ENCODE measurements at places on chromosomes 4 and X.

DNA sequence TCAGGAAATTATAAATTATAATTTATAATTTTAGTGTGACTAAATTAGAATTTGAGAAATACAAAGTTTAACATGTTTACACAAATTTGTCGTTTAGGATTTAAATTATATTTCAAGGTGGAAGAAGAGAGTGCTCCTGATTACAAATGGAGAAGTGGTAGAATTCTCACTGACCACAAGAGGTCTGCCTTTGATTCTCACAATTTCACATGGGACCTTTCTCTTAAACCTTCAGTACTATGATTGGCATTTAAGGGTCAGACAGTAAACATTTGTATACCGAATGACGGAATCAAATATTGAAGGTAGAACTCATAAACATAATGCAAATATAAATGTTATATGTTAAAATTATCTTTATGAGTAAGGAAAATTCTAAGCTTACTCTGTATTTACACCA lies 171.7 kb downstream of the SLIT2 start:
- DNase-seq: no peak

- no peak for DNase-seq
These were observed 35.2 kb downstream of the KDM6A start for GRCh38 chrX:44908153-44908552.

GRCh38 chrX:40100141-40100536 lies 2.4 kb upstream of the BCOR start:
- no peak for DNase-seq

- no peak for DNase-seq
These were observed 3.2 kb downstream of the HTRA3 start for GRCh38 chr4:8272472-8273428.

DNA sequence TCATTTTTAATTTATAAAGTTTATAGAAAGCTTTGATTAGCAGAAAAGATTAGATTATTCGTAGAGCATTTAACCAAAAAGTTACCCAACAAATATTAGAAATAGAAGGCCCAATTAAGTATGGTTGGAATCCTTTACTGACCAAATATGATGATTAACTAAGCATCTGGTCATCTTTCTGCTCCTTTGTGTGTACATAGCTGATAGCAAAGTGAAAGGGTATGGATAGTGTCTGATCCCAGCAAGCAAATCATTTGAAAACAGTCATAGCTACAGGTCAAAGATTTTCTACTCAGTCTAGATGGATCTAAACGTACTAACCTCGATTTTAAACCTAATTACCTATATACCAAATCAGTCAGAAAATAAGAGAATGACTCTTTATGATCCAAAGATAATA lies 7.3 kb upstream of the MAB21L2 start:
- DNase-seq: no peak

- no peak for DNase-seq
These were observed 50.8 kb upstream of the EDNRA start for GRCh38 chr4:147430111-147430510.

DNA sequence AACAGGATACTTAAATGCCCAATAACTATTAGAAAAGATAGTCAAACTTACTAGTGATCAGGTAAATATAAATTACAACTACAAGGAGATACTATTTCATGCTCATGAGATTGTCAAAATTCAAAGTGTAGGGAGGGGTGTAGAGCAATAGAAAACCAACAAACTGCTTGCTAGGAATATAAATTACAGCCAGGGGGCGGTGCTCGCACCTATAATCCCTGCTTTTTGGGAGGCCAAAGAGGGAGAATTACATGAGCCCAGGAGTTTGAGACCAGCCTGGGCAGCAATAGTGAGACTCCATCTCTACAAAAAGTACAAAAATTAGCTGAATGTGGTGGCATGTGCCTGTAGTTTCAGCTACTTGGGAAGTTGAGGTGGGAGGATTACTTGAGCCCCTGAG lies 556.5 kb upstream of the NR3C2 start:
- no peak for DNase-seq

GRCh38 chr4:170589597-170590191 lies 499.9 kb upstream of the AADAT start:
- DNase-seq: peak; percentile 1

- DNase-seq: no peak
These were observed 38.1 kb upstream of the CLDN24 start for GRCh38 chr4:183360161-183360919.

GRCh38 chr4:166277401-166277800 lies 404.4 kb downstream of the TLL1 start:
- no peak for DNase-seq

- no peak for DNase-seq
These were observed 108.7 kb upstream of the ATP6AP2 start for GRCh38 chrX:40471965-40472648.

- no peak for DNase-seq
These were observed 40.1 kb upstream of the HELT start for GRCh38 chr4:184978211-184978610.

DNA sequence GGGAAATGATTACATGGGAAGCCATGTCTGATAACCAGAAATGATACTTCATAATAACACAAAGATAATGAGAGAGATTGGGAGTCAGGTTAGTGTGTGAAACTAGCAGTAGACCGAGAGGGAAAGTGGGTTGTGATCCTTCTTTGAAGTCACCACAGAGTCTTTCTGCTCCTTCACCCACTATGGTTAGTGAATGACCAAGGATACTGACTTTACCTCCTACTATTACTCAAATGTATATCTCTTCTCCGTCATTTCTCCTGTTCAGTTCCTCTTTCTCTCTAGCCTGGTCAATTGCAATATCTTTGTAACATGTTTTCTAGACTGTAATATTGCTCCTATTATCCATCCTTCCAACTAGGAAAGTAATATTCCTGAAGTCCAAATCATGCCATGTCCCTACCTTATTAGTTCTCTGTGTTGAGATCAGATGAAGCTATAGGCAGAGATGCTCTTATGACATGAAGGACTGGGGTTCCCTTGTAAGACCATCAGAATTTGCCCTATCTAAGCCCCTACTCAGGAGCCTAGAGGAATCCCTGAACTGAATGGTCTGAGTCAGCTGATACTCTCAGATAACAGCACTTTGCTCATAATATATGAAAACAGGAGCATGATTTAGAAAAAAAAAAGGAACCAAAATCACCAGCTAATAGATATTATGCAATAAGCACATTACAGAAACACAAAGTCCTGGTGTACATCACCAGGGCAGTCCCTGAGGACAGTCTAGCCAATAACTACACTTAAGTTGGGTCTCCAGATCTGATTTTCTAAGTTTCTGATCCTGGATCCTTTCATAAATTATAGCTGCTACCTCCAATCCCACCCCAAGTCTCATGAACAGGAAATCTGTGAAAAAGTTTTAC lies 81.2 kb downstream of the SHROOM3 start:
- DNase-seq: peak; percentile 29

DNA sequence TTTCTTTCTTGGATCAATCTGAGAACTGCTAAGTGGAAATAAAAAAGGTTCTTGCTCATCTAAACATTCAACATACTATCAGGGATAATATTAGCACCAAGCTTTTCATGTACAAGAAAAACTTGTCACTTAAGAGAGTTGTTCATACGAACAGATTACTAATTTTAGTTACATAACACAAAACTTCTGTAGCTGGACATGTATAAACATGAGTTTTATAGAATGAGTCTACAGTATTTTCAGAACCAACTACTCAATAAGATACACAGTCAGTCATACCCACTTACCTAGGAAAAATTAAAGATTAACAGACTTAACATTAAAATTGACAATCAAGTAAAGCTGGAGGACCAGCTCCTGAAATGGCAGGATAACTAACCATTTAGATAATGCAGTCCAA lies 540.1 kb upstream of the FAM241A start:
- DNase-seq: no peak

DNA sequence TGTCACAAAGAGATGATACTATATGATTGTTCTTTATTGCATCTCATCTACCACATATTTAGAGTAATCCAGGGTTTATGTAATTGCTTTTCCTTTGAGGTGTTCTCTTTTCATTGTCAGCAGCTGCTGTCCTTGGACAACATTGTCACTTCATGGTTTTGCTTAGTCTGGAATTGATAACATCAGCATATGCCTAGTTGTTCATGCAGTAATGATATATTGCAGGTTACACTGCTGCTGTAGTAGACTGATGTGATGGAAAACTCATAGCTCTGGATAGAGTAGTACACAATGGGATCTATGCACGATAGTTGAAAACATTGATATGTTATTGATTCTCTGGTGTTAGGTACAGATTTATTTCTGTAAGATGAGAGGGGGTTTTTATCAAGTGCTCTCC lies 13.7 kb downstream of the NEIL3 start:
- DNase-seq: no peak

DNA sequence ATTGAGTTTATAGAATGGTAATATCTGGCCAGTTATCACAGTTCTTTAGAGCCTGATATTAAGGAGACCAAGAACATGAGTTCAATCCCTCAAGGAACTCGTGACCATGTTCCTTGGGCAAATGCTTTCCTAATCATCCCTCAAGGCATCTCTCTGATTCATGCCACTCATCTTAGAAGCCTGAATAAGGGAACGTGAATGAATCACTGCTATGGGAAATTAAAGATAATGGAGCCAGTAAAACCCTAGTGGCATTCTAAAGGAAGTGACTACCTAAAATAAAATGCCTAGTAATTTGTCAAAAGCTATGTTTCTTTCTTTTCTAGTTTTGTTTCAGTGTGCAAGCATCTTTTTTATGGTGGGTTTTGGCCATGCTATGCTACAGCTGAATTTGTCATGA lies 1161.3 kb downstream of the C4orf33 start:
- no peak for DNase-seq

DNA sequence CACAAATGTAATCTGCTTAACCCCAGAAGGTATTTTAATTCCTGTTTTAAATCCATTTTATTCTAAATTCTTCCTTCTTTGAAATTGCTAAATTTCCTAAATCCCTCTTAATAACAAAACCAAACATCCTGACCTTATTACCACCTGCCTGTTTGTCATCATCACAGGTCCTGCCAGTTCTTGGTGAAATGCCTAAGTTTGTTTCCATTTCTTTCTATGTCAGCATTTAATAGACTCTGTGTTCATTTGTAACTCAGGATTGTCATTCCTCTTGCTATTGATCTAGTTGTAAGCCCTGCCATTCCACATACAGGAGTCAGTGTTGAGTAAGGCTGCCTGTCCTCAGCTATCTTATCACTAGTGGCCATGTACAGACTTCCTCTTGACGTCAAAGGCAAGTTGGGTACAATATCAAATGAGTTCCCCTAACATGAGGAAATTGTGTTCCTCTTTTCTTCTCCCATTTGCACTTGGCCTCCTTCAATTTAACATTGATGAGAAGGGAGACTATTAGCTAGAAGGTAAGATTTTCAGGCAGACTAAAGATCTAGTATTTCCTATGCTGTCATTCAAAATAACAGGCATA lies 440.1 kb downstream of the AFF2 start:
- DNase-seq: no peak

- no peak for DNase-seq
These were observed 508.7 kb upstream of the FMR1 start for GRCh38 chrX:147403040-147403439.

- no peak for DNase-seq
These were observed 1.5 kb downstream of the TIFA start for GRCh38 chr4:112284166-112284565.

- no peak for DNase-seq
These were observed 163.9 kb upstream of the SLC7A11 start for GRCh38 chr4:138405934-138406567.

DNA sequence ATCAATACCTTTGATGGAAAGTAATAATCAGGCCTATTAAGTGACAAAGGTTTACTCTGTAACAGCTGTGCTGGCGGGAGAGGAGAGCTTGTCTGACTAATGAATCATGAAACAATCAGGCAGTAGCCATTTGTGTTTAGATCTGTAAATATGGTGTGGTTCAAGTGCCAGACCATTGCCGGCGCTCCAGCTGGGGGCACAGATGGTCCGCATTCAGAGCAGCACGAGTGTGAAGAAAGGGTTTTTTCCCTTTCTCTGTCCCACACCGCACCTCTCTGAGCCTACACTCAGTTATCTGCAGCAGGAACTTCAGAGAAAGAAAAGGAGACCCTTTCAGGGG lies 111.3 kb upstream of the PAQR3 start:
- DNase-seq: no peak

- no peak for DNase-seq
These were observed 17.0 kb upstream of the PAPSS1 start for GRCh38 chr4:107736924-107737448.

DNA sequence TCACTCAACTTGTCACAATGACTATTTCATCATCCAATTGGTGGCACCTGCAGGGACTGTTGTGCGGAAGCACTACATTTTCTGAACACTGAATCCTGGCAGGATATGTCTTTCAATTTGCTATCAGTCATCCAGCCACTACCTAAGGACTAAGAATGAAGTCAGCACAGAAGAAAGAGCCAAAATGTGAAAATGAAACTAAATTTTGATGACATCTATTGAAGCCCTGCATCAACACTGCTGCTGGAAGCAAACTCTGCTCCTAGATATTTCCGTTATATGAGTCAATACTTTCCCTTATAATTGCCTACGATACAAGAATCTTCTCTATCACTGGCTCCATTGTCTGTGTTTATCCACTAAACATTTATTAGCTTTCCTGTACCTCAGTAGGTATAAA lies 917.9 kb downstream of the RAPGEF2 start:
- no peak for DNase-seq

DNA sequence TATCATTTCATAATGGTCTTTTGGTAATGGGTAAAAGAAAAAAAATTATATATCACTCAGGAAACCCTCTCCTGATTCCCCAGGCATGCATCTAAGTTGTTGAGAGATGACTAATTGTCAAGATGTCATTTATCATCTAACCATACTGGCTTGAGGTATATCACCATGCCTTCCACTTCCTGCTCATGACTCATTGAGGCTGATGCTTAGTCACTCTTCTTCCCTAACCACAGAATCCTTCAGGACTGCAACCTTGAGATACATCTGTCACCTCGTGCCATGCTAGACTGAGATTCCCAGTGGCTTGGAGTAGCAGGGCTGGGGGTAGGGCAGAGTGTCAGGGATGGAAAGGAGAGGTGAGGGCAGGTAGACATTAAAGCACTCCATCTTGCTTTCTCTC lies 782.5 kb upstream of the INTU start:
- DNase-seq: no peak

DNA sequence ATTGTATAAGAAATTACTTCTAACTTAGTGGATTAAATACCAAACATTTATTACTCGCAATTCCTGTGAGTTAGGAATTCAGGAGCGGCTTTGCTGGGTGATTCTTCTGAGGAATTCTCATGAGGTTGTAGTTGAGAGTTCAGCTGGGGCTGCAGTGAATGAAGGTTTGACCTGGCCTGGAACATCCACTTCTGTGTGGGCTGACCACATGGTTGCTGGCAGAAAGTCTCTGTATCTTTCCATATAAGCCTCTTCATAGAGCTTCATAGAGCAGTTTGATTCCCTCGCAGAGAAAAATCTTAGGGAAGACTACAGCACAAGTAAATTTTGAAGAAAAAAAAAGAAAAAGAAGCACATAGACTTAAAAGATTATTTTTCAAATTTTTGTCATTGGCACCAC lies 339.7 kb upstream of the NWD2 start:
- no peak for DNase-seq

- DNase-seq: no peak
These were observed 1565.5 kb upstream of the AGA start for GRCh38 chr4:179007755-179008154.

- no peak for DNase-seq
These were observed 35.4 kb downstream of the FABP2 start for GRCh38 chr4:119286377-119287002.
